ENCODE measurements at places on chromosomes 11 and 22.
A peak's percentile ranks its signal among the peaks of the same experiment; 100 is the strongest.

DNA sequence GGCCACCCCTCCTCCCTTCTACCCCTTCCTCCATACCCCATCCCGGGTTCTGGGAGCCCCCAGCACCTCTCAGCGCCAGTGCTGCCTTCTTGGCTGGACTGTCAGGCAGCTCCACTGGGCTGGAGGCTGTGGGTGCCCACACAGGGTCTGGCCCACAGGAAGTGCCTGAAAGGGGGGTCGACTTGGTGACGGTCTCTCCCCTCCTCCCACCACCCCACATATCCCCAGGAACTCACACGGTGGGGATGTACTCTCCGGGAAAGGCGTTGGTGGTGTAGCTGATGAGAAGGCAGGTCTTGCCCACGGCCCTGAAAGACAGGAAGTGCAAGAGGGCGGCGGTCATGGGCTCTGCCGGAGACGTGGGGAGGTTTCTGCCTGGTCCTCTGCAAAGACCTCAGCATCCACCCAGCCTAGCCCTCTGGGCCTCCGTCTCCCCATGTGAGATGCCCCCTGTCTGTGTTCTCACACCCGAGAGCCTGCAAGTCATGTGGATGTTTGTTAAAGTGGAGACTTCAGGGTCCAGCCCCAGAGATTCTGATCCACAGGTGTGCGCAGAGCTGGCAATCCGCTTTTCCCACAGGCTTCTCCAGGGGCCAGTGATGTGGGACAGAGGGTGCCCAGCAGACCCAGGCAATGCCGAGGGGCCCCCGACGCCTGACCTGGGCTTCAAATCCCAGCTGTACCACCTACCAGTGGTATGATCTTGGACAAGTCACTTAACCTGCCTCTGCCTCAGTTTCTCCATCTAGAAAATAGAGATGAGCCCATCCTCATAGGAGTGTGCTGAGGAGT, 2.5 kb downstream of the RAC2 start:
- no peak for DNase-seq

- no peak for DNase-seq
Measured at GRCh38 chr22:35559354-35560005, 18.8 kb downstream of the RASD2 start.

GRCh38 chr11:97361812-97362378, 972.1 kb downstream of the JRKL start:
- no peak for DNase-seq

DNA sequence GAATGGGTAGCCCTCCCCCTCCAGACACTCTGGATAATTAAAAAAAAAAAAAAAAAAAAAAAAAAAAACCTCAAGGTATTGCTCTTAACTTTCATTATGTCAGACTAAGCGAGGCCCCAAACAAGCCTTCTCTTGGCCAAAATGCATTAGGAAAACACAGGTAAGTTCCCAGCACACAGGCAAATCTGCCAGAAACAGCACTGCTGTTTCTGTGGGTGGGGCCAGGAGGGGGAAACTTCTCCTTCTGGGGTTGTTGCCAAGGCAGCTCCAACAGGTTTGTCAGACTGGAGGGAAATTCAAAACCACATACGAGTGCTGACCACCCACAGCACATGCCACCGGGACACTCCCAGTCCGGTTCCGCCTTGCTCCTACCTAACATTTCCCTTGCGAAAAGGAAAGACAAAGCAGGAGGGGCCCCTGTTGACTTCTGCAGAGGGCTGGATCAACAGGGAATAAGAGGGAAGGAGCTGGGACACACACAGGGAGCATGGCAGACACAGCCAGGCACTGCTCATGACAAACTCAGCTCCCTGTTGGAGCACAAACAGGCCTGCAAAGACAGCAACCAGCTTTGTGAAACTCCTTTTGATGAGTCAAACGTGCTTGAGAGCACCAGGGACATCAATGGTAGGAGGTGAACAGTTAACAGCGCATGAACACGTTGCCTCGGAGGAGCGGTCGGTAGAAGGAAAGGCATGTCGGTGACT, 55.0 kb downstream of the MYH9 start:
- DNase-seq = no peak

- no peak for DNase-seq
Measured at GRCh38 chr22:28855355-28856094, 27.8 kb upstream of the ZNRF3 start.

DNA sequence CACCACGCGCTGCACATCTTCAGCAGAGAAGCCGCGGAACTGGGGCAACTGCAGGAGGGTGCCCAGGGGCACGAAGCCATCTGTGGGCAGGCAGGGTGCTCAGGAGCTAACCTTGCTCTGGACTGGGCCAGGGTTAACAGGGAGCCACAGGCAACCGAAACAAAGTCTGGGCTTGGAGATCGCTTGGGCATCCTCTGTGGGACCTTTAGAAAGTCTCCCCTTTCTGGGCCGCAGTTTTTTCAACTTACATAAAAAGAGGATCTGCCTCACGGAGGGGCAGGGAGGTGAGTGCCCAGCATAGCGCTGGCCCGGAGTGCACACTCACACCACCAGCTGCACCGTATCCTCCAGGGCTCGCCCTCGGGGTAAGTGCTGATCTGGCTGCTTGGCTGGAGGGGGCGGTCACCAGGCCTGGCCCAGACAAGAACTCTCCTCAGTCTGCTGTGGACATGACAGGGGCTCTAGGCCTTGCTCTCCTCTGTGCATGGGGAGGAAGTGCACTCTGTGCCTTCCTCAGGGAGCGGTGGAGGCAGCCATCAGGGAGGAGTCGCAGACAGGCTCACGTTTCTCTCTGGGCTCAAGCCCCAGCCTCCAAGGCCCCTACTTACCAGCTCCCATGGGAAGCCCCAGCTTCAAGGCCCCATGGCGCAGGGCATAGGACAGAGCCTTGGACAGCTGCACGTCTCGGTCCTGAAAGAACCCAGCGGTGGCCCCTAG, 937 bp downstream of the TRPT1 start:
- no peak for DNase-seq

DNA sequence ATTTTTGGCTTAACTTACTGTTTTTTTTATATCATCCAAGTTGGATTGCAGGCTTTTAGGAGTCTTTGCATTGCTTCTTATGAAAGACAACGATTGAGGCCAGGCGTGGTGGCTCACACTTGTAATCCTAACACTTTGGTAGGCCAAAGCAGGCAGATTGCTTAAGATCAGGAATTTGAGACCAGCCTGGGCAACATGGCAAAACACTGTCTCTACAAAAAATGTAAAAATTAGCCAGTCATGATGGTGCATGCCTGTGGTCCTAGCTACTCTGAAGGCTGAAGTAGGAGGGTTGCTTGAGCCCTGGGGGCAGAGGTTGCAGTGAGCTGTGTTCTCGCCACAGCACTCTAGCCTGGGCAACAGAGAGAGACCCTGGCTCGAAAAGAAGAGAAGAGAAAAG, 56.6 kb downstream of the BID start:
- DNase-seq = no peak

- no peak for DNase-seq
Measured at GRCh38 chr11:12824281-12825041, 150.2 kb downstream of the TEAD1 start.

GRCh38 chr11:68398995-68399851, 61.3 kb upstream of the PPP6R3 start:
- DNase-seq = no peak

DNA sequence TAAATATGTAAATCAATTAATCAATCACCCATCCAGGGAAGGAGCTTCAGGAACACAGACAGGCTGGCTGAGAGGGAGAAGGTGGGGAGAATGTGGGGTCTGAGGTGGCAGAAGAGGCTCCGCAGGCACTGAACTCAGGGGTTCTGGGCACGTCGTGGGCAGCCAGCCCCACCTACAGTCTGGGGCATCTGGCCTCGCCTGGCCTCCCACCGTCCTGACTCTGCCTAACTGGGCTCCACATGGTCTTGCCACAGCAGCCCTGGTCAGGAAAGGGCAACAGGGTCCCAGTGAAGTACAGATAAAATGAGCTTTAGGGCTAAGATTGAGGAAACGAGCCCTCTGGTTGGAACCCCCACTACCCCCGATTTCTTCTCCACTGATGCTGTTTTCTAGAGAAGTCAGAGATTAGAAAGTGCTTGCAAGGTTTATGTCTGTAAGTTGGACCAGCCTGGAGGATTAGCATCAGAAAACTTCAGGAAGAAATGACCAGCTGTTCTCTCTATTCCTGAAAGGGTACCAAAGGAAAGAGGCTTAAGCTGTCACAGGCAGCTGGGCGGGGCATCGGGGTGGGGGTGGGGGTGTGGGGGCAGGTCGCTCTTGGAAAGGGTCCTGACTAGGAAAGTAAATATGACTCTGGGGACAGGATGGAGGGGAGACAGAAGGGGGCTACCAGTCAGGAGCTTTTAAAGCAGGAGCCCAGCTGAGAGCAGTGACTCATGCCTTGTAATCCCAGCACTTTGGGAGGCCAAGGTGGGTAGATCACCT, 261.7 kb downstream of the BUD13 start:
- DNase-seq = no peak

GRCh38 chr11:94171693-94172440, 43.2 kb downstream of the PANX1 start:
- DNase-seq = no peak

DNA sequence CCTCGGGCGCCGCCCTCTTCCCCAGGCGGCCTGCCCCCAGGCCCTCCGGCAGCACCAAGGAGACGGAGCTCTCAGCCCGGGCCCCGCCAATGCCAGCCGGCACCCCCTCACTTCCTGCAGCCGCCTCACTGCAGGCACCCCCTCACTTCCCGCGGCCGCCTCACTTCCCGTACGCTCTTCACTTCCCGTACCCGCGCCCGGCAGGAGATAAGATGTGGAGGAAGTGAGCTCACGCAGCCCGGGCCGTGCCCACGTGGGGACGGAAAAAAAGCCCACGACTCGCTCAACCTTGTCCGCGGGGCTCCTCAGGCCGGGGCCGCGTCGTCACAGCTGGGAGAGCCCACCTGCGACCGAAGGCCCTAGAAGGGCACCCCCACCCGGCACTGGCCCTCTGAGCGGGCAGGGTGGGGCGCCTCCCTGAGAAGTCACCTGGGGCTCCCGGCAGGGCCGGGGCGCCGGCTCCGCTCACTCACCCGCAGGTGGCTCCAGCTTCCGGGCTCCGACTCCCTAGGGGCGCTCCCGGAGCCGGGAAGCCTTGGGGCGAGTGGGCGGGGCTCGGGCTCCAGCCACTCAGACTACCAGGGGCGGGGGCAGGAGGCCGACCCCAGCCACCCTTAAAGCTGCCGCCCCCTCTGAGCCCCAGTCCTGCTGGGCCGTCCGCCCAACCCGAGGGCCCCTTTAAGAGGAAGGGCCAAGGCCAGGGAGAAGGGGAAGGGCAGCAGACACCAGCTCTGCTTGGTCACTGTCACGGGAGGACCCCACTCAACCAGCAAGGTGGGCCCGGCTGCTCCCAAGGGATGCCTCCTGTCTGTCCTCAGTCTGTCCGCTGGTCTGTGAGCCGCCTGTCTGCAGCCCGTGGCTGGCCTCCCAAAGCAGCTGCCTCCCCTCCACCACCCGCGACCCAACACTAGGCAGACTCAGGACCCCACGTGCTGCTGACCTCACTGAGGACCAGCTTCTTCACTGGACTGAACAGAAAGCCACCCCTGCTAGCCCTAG, 31.4 kb downstream of the PISD start:
- DNase-seq = peak; percentile 3

- DNase-seq = no peak
Measured at GRCh38 chr11:1876361-1877063, 15.2 kb downstream of the PRR33 start.

DNA sequence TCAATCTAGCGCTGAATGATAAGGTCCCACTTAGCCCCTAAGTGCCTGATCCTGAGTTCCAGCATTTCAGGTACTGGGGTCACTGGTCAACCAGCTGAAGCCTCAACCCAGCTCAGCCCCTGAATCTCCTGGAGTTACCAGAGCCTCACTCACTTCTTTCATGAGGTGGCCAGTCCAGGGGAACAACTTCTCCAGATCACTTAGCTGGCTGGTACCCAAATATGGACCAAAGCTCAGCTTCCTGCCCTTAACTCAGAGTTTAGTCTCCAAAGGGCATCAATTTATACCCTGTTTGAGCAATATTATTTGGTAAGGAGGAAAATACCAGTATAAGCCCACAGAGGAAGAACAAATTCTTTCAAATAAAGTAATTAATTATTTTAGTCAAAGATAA, 105.6 kb downstream of the SLC1A2 start:
- no peak for DNase-seq

DNA sequence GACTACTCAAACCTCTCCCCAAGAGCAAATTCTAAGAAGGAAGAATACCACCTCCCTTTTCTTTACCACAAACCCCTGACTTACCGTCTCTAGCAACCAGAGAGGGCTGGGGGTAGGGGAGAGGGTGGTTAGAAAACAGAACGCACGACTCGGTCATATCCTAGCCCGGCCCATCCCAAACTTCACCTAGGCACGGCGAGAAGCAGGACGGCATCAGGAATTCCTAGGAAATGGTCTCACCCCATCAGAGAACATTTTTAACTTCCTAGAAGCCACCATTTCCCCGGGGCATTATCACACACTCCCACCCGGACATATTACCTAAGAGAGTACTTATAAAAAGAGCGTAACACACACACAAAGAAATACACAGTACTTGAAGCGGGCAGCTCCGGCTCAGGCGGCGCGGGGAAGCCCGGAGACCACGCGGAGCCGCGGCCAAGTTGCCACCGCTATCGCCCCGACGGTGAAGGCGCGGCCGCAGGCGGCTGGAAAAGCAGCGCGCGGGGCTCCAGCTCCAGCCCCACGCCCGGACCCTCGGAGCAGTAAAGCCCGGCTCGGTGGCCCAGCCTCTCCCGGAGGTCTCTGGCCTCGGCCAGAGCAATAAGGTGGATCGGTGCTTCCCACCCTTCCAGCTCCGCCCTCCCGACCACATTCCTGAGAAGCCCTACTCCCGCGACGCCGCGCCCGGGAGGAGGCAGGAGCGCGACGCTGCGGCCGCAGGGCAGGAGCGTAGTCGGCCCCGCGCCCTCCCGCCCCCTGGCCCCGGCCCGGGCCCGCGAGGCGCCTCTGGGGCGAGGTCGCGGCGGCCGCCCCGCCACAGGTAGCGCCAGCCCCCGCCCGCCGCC, 878 bp downstream of the RRAS2 start:
- DNase-seq = no peak

DNA sequence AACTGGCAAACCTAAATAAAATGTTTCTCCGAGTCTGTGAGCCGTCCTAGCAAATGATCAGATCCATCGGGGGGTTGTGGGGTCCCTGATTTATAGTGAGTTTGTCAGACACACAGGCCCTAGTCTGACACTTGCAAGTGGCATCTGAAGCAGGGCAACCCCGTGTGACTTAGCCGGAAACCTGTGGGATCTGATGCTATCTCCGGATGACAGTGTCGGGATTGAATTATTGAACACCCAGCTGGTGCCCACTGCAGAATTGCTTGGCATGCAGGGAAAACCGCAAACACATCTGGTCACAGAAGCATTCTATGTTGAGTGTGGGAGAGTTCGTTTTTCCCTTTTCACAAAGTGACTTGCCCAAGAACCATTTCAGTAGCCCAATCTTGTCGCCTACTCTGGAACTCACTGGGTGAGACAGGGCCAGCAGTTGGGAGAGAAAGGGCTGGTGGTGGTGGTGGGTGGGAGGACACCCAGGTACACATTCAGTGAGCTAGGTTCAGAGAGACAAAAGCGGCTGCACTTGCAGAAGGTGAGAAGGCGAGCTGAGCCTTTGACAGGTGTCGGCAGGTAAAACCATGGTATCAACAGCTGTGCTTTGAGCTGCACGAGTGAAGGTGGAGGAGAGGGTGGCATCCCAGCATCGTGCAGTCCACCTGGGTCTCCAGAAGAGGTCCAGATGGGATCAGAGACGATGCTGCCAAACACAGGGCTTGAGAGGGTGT, 33.7 kb upstream of the B3GAT1 start:
- DNase-seq = no peak

- no peak for DNase-seq
Measured at GRCh38 chr22:26822313-26822712, 164.9 kb downstream of the MIAT start.

GRCh38 chr22:30045494-30045887, 34.8 kb upstream of the HORMAD2 start:
- no peak for DNase-seq

- no peak for DNase-seq
Measured at GRCh38 chr11:11567936-11568650, 53.7 kb downstream of the GALNT18 start.

GRCh38 chr22:20115691-20116375, at the start of gene RANBP1:
Gene RANBP1 (plus strand): TSS chr22:20116104. CDS start chr22:20116185, 81 bp downstream.
- no peak for DNase-seq

Data from SHP77 treated with DMSO at 0.1 percent for 48 hours (cell line).